Stimulated activated CD8-positive, alpha-beta memory T cell treated with anti-CD3 and anti-CD28 coated beads, Interleukin-4, amount 100 ng/mL, for 1 hour (primary cell): ENCODE measurements at places on chromosomes 6 and 20.

DNA sequence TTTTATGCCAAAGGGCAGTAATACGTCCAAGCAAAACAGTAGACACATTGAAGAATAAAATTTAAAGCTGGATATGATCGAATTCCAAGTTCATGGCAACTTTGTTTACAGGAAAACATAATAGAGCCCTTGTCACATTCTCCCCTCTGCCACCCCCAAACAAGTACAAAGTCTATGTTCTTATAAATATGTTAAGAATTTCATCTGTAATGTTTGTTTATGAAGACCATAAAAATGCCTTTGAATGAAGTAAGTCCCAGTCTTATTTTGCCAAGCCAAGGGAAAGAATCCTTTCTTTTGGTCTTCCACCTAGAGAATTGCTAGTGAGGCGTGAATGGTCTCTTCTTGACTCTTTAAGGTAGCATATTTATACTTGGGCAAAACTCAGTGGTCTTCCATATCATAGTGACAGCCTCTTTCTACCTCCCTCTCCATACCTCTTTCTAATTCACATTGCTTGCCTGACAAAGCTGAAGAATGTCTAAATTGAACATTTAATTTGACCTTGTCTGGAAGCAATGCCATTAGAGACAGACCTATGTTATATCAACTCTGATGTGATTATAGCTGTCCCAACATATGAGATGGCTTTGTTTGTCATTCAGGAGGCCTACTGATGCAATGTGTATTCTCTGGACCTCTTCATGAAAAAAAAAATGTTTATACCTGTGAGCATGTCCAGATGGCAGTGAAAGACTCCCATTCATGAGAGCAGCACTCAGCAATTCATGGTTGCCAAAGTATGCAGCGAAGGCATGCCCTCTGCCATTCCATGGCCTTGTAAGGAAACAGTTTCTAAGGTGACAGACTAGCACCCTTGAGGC lies 70.6 kb upstream of the CCN2 start:
- no peak for DNase-seq

DNA sequence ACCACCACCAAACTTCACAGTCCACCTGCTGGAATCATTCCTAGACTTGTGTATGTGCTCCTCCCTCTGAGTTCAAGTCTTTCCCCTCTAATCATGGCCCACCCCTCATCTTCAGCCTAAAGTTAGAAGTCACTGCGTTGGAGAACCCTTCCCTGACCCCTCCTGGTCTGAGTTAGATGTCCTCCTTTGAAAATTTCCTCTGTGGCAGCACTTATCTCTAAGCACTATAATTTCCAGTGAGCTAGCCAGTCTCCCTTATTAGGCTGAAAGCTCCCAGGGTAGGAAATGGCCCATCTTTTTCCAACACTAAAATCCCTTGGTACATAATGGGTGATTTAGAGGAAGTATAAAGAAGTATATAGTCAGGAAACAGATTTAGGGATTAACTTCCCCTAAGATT lies 63.2 kb downstream of the SESN1 start:
- no peak for DNase-seq

DNA sequence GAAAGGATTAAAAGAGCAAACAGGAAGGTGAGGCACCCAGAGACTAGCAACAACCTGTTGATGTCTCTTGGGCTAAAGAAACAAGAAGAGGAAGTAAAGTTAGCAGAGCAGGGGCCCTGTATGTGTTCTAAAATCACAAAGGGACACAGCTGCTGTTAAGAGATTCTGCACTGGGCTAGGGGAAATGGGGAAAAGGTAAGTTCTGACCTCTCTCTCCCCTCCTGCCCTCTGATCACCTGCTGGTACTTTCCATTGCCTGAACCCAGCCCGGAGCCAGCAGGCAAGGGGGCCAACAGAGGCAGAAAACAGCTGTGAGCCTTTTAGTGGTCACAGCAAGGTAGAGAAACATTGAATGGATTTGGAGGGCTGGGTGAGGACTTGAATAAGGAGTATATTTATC lies 13.5 kb upstream of the CNR1 start:
- no peak for DNase-seq

DNA sequence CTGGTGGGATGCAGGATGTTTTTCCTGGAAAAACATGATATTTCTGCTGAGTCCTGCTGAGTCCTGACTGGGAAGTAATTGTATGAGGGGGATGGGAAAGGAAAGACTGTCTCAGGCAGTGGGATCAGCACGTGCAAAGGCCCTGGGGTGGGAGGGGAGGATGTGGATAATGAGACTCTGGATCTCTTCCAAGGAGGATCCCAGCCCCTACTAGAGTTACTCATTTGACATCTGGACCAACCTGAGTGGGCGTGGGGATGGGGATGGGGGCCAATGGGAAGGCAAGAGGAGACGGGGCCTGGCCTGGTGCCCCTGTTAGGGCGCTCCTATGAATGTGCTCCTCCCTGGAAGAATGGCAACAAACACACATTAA lies 73.0 kb downstream of the CD40 start:
- no peak for DNase-seq

GRCh38 chr6:14658886-14659561 lies 541.5 kb downstream of the CD83 start:
- DNase-seq: no peak

DNA sequence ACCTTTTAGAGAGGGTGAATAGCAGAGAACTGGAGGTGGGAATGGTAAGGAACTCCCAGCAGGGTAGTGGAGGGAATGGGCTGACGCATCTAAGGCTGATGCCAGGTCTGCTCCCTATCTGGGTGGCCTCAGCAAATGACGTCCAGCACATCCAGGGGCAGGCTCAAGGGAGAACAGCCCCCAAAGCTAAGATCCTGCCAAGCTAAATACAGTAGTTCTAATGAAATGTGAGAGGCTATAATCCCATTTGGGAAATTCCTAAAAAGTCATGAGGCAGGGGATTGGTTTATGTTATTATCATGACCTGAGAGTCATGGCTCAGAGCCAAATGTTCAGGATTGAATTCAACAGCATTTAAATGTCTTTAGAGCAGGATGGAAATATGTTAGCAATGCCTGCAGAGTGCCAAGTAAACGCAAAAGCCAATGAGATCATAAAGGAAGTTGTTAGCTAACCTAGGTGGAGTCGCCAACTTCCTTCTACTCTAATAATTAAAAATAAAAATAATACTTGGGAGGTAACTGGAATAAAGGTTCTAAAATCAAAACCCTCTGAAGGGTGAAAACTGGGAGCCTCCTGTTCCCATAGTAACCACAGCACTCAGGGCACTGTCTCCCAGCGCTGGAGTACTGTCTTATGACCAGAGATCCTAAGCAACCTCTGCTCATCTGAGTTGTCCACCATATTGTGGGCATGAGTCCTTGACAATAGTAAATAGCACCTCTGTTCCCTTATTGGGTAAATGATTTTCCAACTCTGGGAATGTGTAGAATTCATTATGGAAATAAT lies 34.8 kb downstream of the IYD start:
- DNase-seq: no peak

GRCh38 chr6:20169786-20170185 lies 42.5 kb downstream of the MBOAT1 start:
- DNase-seq: no peak

- DNase-seq: no peak
Measured at GRCh38 chr6:159462431-159462830, 230.6 kb downstream of the SOD2 start.

GRCh38 chr20:63498960-63499337 lies at the start of gene EEF1A2:
EEF1A2 (minus strand) TSS chr20:63499083; CDS start chr20:63497763, 1,320 bp downstream.
- no peak for DNase-seq

DNA sequence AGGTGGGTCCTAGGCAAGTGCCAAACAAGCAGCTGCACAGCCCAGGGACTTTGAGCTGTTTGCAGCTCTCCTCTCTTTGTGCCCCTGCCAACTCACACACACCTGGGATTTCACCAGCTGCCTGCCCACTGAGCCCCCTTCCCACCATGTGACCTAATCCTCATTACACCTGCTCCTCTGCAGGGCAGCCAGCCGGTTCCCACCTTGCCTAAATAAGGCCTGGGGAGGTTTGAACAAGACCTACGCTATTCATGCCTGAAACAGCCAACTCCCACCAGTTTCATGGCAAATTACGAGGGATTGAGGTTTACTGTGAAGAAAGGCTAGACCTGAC lies 92.6 kb upstream of the SOX4 start:
- DNase-seq: no peak
